GM23338 (cell line): ENCODE measurements at places on chromosomes 12 and 14. TPM values are rescaled to one million over a fixed set of nuclear protein-coding genes. Genes with fewer than 3 reads are reported as not detected.
A peak's percentile ranks its signal among the peaks of the same experiment; 100 is the strongest.

Gene CLEC4A
- 3.8 TPM in 1 of 2 replicates, not detected in the other for total RNA-seq

Gene KRT78
- not detected in 2 replicates for total RNA-seq

Gene PLCZ1
- total RNA-seq, result not detected in 2 replicates

Gene CCDC197
- not detected in 2 replicates for total RNA-seq

Gene TAS2R31
- 6.1 and 12.9 TPM in 2 replicates for total RNA-seq

Gene IGF1
- total RNA-seq, result not detected in 2 replicates

Gene TMEM132C
- 0.04 TPM in 1 of 2 replicates, not detected in the other for total RNA-seq

Gene GXYLT1
- total RNA-seq, result 9.9 and 13.4 TPM in 2 replicates

Gene RPGRIP1
- total RNA-seq, result 0.93 and 1.6 TPM in 2 replicates

Gene AICDA
- total RNA-seq, result not detected in 2 replicates

DNA sequence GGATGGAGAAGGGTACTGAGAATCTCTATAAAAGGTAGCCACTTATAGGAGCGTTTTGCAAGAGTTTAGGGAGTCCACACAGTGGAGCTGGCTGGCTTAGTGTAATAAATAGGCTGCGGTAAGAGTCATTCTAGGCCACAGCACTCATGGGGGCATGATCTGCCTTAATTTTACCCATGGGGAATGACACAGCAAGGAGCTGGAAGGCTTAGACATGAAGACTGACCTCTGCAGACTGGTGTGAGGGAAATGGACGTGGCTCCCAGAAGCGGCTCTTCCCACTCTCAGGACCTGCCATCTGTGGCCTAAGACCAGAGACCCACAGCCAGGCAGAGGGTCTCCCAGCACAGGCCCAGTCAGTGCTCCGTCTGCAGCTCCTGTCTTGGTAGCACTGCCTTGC lies 173.3 kb downstream of the PPM1H start:
- no peak for DNase-seq
- no peaks in the 10 kb centered on the region for H3K27me3 ChIP-seq
- H3K4me3 ChIP-seq, result no peak overlapping the region

DNA sequence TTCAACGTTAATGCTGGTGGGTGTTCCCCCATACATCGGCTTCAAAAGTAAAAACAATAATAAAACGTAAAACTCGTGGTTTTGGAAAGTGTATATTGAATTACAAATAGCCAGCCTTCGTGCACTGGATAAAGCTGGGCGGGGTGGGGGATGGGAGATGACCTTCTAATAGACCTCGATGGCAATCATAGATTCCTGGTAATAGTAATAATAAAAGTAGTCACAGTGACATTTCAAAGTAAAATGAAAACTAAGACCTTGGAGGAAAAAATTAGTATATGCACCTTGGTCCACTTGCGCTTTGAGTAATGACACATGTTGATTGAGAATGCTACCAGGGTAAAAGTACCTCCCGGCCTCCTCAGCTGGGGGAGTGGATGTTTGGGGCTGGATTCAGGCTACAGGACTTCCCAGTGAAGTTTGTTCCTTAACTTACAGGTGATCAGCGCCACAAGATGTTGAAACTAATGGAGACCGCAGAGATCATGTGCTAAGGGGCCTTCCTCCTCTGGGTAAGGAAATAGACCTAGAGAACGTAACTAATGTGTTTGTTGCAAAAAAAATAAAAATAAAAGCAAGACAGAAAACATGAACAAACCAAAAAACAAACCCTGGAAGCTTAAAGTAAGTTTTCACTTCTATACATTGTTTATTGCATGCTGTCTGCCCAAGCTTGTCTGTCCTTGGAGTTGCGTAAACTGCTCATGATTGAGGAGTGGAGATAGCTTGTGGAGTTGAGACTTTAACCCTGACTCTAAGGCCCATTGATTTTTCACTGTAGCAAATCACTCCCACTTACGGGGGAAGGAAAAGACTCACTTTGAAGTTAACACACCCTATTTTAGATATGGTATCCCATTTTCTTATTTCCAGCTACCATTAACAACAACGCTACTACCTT lies 907 bp upstream of the LRIG3 start:
- peaks cover 20% of the 10 kb centered on the region for H3K27me3 ChIP-seq
- no peak overlapping the region for H3K27ac ChIP-seq
- peaks cover 35% of the 10 kb centered on the region for H3K4me1 ChIP-seq
- no peaks in the 10 kb centered on the region for H3K36me3 ChIP-seq
- DNase-seq, result no peak

DNA sequence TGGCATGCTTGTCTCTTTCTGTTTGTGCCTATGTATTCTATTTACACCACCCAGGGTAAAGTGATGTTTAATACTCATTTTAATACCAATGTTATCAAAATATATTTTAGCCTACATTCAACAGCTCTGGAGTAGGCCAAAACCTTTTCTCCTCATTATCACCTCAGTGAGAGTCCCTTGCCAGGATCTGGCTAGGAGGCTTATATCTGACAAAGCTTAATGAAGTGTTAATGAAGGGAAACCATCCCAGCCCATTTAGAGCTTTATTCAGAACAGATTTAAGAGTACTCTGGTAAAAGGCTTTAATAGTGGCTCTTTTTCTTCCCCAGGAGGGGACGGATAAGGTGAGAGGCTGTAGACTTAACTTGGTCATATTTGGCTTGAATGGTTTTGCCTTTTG lies 137.6 kb downstream of the GRIN2B start:
- no peak for DNase-seq
- H3K4me1 ChIP-seq, result no peaks in the 10 kb centered on the region; the same call in 1 of the 2 replicates
- no peaks in the 10 kb centered on the region for H3K36me3 ChIP-seq
- H3K27me3 ChIP-seq, result no peaks in the 10 kb centered on the region
- H3K27ac ChIP-seq, result no peak overlapping the region

- no peak overlapping the region for H3K27ac ChIP-seq
- H3K4me1 ChIP-seq, result no peaks in the 10 kb centered on the region
- no peaks in the 10 kb centered on the region for H3K36me3 ChIP-seq
- DNase-seq, result no peak
Measured at GRCh38 chr12:106274575-106275121, 26.8 kb upstream of the CKAP4 start.

DNA sequence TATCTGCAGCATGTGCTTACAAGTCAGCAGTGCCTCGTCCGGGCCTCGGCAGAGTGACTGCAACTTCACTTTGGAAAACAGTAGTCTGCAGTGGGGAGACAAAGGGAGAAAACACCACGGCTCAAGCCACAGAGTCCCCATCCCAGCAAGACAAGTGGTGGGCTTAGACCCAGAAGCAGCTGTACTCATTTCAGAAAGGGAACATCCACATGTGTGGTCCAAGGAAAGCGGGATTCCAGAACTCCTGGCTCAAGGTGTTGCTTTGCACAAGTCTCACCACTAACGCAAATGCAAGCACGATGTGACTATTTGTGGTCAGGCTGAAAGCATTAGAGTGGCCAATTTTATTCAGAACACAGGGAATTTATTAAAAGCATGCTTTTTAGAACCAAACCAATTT lies 198.3 kb downstream of the TTC7B start:
- no peak for DNase-seq
- no peak overlapping the region for H3K27ac ChIP-seq
- no peak overlapping the region for H3K4me3 ChIP-seq
- no peaks in the 10 kb centered on the region for H3K27me3 ChIP-seq
- H3K36me3 ChIP-seq, result no peaks in the 10 kb centered on the region

GRCh38 chr12:92561543-92561899 lies 141.3 kb upstream of the PLEKHG7 start:
- H3K27me3 ChIP-seq, result no peaks in the 10 kb centered on the region
- no peak for DNase-seq
- no peaks in the 10 kb centered on the region for H3K36me3 ChIP-seq
- no peak overlapping the region for H3K4me3 ChIP-seq
- no peaks in the 10 kb centered on the region for H3K4me1 ChIP-seq

DNA sequence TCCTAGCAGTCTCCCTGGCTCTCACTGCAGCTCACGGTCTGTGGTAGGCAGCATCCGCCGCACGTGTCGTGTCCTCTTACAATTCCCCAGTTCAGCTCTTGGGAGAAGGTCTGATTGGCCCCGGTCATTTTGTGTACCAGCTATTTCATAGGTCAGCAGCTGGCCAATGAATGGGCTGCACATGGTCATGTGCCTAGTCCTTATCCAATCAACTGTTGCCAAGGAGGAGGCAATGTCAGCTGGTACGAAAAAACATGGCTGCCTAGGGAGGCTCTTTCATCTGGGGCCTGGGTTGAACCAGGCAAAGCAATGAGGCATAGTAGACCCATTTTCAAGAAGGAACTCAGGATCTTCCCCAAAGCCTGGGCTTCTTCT lies 46.1 kb downstream of the RNFT2 start:
- no peaks in the 10 kb centered on the region for H3K4me1 ChIP-seq
- no peak overlapping the region for H3K4me3 ChIP-seq
- no peak overlapping the region for H3K27ac ChIP-seq

- no peak overlapping the region for H3K27ac ChIP-seq
- H3K4me1 ChIP-seq, result no peaks in the 10 kb centered on the region
- H3K36me3 ChIP-seq, result no peaks in the 10 kb centered on the region
- H3K4me3 ChIP-seq, result no peak overlapping the region
Measured at GRCh38 chr14:66140213-66140918, 345.8 kb upstream of the CCDC196 start.

GRCh38 chr12:124150168-124150567 lies 144.7 kb upstream of the RFLNA start:
- H3K4me1 ChIP-seq, result peaks cover 23% of the 10 kb centered on the region
- H3K27me3 ChIP-seq, result no peaks in the 10 kb centered on the region
- H3K27ac ChIP-seq, result no peak overlapping the region

- no peak for DNase-seq
- H3K27ac ChIP-seq, result no peak overlapping the region
- no peaks in the 10 kb centered on the region for H3K27me3 ChIP-seq
- H3K4me3 ChIP-seq, result no peak overlapping the region
- H3K4me1 ChIP-seq, result peaks cover 6% of the 10 kb centered on the region; the same call in 1 of the 2 replicates
- no peaks in the 10 kb centered on the region for H3K36me3 ChIP-seq
Measured at GRCh38 chr14:86955771-86956354, 1037.1 kb downstream of the GALC start.

DNA sequence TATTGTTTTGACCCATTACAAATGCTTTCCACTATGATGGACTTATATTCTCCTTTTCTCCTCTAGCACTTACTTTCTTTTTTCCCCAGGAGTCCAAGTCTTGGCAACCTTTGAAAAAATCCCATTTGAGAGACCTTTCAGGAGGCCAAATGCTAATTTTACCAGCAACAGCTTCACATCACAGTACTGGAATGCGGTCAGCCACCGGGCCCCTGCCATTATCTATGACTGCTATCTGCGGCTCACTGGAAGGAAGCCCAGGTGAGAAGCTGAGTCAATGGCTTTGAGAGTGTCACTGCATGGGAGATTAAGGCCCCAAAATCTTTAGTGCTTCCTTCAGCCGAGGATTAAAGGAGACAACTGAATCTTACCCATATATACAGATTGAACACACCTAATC lies 64.2 kb downstream of the ERGIC2 start:
- no peak overlapping the region for H3K27ac ChIP-seq
- H3K36me3 ChIP-seq, result no peaks in the 10 kb centered on the region
- DNase-seq, result peak; percentile 52
- H3K4me1 ChIP-seq, result no peaks in the 10 kb centered on the region

- H3K4me1 ChIP-seq, result no peaks in the 10 kb centered on the region
- H3K27me3 ChIP-seq, result no peaks in the 10 kb centered on the region
- H3K36me3 ChIP-seq, result no peaks in the 10 kb centered on the region
- H3K4me3 ChIP-seq, result no peak overlapping the region
Measured at GRCh38 chr14:72646861-72647528, 246.9 kb downstream of the DPF3 start.

- H3K27ac ChIP-seq, result no peak overlapping the region
- H3K36me3 ChIP-seq, result no peaks in the 10 kb centered on the region
- no peaks in the 10 kb centered on the region for H3K4me1 ChIP-seq
- H3K4me3 ChIP-seq, result no peak overlapping the region
- no peaks in the 10 kb centered on the region for H3K27me3 ChIP-seq
Measured at GRCh38 chr14:97306133-97306759, 509.1 kb downstream of the VRK1 start.

DNA sequence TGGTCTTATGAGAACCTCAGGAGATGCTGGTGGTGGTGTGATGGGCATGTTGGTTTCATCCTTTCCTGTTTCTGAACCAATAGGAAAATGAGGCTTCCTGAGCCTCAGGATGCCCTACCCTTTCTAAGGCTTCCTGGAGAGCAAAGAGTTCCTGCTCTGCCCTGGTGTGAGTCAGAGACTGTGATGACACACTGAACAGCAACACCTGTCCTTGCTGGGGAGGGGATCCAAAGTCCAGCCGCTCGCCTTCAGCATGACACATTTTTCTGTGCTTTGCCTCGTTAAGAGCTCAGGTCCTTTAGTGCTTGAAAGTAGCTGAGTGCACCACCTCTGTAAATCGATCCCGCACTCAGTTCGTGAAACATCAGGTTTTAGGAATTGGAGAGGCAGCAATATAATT lies 116.0 kb downstream of the CACNA1C start:
- no peaks in the 10 kb centered on the region for H3K4me1 ChIP-seq
- H3K27ac ChIP-seq, result no peak overlapping the region
- no peaks in the 10 kb centered on the region for H3K27me3 ChIP-seq
- H3K36me3 ChIP-seq, result no peaks in the 10 kb centered on the region

DNA sequence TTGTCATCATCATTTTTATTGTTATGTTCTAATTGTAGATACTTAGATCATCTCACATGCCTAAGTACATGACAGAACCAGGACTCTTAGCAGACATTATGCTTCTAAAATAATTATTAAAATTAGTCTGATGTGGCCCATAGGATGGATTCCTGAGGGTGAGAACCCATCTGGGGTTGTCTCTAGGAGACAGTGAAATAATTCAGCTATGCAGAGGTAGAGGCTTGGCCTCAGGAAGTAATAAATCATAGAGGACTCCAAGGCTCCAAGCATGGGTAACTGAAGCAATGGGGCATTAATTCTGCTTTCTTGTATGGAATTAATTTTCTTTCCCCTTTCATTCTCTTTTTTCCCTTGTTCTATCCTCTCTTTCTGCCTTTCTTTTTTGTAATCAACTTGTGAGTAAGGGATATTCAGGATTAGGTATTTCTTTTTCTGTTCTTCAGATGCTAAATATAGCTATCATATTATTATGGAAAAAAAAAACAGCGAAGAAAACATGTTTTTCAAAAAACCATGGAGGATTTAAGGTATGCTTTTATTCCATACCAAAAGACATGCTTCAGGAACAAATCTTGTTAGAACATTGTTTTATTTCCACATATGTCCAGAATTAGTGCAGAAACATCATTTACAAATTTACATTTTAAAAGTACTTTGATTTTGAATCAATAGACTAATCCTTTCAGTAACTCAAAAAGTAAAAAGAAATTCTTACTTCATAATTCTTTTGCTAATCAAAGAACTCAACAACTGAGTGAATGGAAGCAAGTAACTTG lies 263.2 kb downstream of the TRHDE start:
- peaks cover 32% of the 10 kb centered on the region for H3K4me1 ChIP-seq
- no peaks in the 10 kb centered on the region for H3K36me3 ChIP-seq
- H3K27ac ChIP-seq, result no peak overlapping the region

GRCh38 chr14:71362920-71363584 lies 455.8 kb downstream of the PCNX1 start:
- peaks cover 8% of the 10 kb centered on the region for H3K4me1 ChIP-seq
- DNase-seq, result no peak
- H3K27ac ChIP-seq, result no peak overlapping the region
- H3K27me3 ChIP-seq, result no peaks in the 10 kb centered on the region
- no peak overlapping the region for H3K4me3 ChIP-seq
- H3K36me3 ChIP-seq, result no peaks in the 10 kb centered on the region
